ENCODE measurements at places on chromosomes 11 and 22.

- DNase-seq: no peak
These were observed 120.5 kb downstream of the PGR start for GRCh38 chr11:101008961-101009689.

- no peak for DNase-seq
These were observed 33.3 kb downstream of the ANO1 start for GRCh38 chr11:70111269-70112016.

DNA sequence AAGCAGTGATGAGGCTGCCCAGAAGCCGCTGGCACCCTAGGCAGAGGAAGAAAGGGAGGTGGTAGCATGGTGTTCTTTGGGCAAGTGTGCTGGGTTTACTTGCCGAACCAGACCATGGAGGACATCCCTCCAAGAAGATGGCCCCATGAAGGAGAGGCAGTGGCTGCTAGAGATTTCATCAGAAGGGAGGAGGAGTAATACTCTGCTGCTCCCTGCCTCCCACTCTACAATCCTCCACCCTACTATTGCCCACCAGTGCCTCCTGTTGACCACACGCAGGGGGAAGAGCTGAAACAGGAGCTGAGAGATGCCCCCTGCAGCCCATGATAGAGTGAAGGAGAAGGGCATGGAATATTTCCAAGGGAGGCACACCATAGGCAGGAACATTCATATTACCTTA lies 51.0 kb upstream of the PRSS23 start:
- no peak for DNase-seq

DNA sequence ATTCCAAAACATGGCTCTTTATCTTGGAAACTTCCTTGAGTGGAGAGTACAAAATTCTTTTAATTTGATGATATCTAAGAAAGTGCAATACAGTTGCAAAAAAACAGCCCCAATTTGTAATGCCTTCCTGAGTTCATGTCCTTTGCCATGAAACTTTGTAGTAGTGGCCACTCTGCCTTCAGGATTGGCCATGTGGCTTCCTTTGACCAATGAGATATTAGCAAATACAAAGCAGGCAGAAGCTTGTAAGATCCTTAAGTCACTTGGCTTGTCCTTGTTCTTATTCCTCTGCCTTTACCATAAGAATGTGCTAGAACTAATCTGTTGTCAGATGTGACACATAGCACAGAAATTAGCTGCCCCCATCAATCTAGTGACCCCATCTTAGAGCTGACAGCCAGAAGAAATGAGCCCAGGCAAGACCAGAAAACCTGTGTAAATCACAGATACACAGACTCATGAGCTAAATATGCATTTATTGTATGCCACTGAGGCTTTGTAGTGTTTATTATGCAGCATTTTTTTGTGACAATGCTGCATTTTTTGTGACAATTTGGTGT lies 29.8 kb upstream of the BLID start:
- no peak for DNase-seq

DNA sequence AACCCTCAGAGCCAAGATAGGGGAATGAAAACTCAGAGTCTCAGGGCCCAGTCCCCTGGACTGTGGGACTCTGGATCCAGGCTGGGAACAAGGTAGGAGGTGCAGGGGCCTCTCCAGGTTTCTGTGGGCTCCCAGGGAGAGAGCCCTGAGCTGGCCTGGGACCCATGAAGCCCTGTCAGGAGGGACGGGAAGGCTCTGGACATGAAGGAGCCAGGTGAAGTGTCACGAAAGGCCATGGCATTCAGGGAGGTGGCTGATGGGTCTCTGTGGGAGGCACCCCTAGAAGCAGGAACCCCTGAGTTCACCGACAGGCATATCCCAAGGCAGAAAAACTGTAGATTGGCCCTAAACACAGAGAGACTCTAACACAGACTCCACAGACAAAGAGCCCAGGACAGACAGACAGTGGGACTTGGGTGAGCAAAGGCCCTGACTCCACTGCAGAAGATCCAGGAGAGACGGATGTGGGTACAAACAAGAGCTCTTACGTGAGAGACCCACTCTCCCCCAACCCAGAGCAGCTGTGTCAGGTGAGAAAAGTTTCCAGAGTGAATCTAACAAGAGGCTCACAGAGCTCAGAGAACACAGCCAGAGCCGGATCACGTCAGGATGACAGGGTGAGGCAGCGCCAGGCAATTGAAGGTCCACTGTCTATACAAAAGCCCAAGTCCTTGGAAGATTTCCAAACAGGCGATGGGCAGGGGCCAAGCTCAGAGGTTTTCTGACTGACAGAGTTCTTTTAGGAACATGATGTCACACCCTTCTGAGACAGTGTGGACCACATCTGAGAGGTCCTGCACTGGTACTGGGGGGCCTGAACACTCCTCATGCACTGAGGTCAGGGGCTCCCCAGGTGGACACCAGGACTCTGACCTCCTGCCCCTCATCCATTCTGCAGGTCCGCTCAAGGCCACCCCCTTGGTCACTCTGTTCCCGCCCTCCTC lies 27.4 kb downstream of the IGLL5 start:
- DNase-seq: no peak

DNA sequence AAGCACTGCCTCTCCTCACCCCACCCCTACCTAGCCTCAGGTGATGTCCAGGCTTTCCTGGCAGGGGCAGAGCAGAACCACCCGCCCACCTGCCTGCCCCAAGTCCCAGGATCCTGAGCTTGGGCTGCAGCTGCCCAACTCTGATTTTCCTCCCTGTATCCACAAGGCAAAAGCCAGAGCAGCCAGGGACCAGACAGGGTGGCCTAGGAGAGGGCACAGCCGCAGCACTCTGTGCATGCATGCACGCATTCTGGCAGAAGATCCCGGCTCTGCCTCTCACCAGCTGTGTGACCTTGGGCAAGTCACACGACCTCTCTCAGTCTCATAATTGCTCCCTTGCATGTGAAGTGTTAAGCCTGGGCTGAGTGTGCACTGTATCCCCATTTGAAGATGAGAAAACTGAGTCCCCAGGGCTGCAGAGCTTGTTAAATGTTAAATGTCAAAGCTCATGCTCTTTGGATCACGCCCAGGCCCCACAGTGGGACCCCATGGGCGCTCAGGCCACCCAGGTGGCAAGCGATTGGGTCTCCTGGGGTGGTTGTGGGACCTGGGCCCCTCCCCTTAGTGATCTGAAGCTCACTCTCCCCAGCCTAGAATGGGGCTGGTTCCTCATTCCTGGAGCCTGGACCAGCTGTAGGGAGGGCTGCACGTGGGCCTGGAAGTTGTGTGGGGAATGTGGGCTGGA lies 2.8 kb upstream of the CARNS1 start:
- no peak for DNase-seq

- no peak for DNase-seq
These were observed 537.8 kb upstream of the CCDC179 start for GRCh38 chr11:23398052-23398451.

- DNase-seq: no peak
These were observed 352.7 kb upstream of the MPPED2 start for GRCh38 chr11:30938810-30939209.

DNA sequence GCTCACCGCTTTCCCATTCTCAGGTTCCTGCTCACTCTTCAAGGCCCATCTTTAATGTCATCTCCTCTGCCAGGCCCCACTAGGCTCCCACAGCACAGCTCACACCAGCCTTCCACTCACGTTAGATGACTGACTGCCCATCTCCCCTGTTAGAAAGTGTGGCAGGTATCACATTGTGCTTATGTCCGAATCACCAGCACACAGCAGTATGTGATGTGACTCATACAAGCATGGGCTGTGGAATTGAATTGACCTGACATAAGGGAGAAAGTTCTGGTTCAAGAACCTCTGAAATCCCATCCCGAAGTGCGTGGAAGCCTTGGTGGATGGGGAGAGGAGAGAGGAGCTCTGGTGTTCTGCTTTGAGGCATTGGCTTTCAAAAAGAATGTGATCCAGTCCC lies 6.5 kb downstream of the VSTM5 start:
- no peak for DNase-seq

DNA sequence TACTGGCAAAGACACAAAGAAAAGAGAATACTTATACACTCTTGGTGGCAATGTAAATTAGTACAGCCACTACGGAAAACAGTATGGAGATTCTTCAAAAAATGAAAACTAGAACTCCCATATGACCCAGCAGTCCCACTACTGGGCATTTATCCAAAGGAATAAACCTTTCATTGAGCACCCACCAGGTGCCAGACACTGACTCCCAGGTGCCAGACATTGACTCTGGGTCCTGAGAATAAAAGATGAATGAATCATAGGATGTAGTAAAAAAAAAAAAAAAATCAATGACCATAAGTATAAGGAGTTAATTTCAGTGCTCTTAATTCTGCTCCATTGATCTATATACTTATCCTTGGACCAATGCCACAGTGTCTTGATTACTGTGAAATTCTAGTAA lies 28.2 kb downstream of the HEPHL1 start:
- no peak for DNase-seq

- DNase-seq: no peak
These were observed 12.1 kb downstream of the DDX6 start for GRCh38 chr11:118778898-118779297.

DNA sequence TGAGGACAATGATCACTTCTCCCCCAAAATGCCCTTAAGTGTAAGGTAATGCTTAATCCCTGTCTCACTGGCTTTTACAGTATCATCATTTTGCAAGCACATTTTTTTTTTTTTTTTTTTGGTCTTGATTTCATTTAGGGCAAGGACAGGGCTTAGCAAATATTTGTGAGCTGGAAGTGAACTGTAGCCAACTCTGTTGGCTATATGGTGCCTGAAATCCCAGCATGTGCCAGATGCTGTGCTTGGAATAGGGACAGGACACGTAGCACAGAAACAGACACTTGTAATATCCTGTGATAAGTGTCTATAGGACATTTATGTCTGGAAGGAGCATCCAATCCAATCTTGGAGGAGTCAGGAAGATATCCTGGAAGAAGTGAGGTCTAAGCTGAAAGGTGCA lies 198.3 kb downstream of the NAV2 start:
- peak; percentile 10 for DNase-seq

All from NCI-H1694 treated with DMSO at 0.1 percent for 48 hours (cell line).